ENCODE measurements at places on chromosomes 5 and 9.
A peak's percentile ranks its signal among the peaks of the same experiment; 100 is the strongest.

DNA sequence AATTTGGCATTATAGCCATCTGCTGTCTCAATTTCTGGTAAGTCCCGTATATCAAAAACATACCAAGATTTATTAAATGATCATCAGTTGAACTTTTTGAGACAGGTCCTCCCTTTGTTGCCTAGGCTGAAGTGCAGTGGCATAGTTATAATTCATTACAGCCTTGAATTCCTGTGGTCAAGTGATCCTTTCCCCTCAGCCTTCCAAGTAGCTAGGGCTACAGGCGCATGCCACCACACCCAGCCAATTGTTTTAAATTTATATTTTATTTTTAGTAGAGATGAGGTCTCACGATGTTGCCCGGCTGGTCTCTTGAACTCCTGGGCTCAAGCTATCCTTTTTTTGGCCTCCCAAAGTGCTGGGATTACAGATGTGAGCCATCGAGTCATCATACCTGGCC, 418.9 kb downstream of the ARHGEF28 start:
- no peak for DNase-seq

GRCh38 chr9:91421128-91421765, 2.4 kb downstream of the NFIL3 start:
- DNase-seq: no peak

DNA sequence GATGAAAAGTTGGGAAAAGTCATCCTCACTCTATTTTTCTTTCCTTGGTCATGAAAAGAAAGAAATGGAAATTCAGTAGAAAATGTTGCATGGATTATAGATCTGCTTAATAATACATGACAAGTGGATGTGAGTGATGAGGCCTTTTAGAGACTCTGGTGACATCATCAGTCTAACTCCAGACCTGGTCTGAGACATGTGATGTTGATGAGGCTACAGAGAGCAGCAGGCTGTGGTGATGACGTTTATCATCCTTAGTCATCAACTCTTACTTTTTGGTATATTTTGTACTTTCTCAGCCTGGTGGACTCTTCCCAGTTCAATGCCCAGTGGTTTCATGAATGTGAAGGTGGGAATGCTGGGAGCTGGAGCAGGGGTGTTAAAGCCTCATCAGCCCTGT, 116.4 kb downstream of the TTLL11 start:
- no peak for DNase-seq

DNA sequence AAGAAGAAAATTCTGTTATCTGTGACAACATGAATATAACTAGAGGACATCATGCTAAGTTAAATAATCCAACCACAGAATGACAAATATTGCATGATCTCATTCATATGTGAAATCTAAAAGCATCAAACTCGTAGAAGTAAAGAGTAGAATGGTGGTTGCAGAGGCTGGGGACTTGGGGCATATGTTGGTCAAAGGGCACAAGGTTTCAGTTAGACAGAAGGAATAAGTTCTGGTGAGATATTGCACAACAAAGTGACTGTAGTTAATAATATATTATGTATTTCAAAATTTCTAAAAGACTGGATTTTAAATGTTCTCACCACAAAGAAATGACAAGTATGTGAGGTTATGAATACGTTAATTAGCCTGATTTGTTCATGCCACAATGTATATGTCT, 24.8 kb downstream of the GRIA1 start:
- no peak for DNase-seq

DNA sequence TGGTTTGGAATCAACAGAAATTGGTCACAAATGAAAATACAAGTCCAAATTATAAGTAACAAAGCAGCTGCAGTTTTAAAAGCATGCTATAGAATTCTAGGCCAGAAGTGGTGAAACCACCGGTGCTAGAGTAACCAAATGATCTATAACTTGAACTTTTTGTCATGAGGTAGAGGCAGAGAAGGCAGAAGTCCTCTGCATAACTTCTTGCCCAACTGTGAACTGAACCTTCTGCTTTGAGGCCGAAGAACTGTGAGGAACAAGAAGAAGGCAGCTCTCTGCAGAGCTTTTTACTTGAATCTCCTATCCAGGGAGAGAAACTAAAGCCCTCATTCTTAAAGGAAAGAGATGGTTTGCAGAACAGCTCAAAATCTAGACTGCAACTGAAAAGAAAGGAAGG, 36.2 kb upstream of the TENT2 start:
- DNase-seq: no peak

DNA sequence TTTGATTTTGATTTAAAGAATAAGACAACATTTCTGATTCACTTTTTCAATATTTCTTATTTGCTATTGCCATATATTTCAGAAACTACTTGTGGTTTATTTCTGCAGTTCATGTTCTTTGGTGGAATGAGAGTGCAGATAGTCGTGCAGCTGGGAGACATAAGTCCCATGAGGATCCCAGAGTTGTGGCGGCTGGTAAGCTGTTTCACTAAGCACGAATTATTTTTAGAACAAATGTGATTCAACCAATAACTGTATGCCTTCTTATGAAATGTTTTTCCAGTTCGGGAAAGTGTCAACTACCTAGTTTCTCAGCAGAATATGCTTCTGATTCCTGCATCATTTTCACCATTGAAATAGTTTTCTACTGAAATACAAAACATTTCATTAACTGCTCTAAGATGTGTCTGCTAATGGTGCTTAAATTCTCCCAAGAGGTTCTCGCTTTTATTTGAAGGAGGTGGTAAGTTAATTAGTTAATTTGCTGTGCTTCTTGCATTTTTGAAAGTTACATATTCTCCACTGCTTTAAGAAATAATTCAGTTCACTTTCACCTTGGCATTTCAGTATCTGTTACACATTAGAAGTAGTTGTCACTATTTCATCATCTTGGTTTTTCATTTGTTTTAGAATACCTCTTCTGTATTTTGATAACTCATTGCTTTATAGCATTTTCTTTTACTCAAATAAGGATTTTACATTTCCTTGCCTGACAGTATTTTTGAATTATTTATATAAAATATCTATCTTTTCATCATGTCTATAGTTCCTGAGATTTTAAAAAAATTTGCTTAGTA, 9.0 kb downstream of the NIPSNAP3B start:
- no peak for DNase-seq

DNA sequence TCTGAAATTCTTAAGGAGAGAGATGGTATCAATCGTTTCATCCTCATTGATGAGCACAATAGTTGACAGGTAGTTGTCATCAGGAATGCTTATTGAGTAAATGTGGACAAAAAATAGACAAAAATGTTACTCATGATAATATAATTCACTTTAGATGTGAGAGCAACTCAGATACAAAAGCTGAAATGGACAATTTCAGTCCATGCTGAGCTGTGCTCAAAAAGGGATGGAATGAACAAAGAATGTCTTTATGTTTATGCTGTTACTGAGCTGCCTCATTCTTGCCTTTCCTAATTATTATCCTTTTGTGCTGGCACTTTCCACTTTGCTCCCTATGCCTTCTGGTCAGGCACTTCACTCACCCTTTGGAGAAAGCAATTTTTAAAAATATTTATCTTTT, 49.5 kb downstream of the JAKMIP2 start:
- no peak for DNase-seq

- DNase-seq: no peak
These were observed 101.7 kb upstream of the TLX3 start for GRCh38 chr5:171207256-171207847.

DNA sequence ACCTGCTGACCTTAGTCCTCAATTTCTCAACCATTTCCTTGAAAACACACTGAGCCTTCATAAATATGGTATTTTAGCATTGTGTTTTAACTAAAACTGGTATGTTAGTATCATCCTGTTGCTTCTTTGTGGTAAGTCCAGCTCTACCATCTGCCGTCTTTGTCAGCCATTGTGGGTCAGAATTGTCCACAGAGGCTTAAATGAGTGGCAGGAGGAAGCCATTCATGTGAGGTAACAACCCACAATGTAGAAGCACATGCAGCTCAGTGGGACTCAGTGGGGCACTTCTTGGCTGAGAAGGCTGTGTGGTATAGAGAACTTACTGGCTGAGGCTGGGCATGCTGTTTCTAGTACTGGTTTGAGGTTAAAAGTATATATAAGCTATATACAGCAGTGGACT, 149.2 kb upstream of the NR3C1 start:
- no peak for DNase-seq

DNA sequence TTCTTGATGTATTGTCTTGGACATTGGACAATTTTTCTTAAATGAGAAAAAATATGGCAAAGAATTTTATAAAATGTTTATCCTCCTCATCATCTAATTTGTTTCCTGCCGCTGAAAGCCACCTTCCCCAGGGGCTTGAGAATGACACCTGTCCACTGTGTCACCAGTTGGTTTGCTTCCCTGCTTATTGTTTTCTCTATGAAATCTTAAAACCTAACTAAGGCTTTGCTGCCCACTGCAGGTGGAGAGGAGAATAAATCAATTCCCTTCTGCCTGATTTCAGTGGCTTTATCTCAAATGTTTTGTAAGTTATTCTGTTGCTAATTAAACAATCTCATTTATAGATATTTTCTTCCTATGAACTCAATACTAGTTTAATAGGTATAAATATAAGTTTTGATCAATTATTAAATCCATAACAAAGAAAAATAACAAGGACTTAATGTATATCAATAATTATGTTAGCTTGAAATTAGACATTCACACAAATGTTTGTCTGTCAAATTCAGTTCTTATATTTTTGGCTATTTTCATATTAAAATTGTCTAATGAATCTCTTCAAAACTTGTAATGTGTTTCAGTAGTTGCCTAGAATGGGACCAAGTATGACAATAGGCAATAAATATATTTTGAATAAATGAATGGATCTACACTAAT, 822.5 kb downstream of the PTPRD start:
- DNase-seq: peak; percentile 76

- DNase-seq: no peak
These were observed 33.7 kb downstream of the TTC1 start for GRCh38 chr5:160042671-160043070.

- no peak for DNase-seq
These were observed 268.6 kb downstream of the TRPM3 start for GRCh38 chr9:70852711-70853240.

GRCh38 chr9:76557674-76558225, 98.8 kb downstream of the GCNT1 start:
- DNase-seq: no peak

DNA sequence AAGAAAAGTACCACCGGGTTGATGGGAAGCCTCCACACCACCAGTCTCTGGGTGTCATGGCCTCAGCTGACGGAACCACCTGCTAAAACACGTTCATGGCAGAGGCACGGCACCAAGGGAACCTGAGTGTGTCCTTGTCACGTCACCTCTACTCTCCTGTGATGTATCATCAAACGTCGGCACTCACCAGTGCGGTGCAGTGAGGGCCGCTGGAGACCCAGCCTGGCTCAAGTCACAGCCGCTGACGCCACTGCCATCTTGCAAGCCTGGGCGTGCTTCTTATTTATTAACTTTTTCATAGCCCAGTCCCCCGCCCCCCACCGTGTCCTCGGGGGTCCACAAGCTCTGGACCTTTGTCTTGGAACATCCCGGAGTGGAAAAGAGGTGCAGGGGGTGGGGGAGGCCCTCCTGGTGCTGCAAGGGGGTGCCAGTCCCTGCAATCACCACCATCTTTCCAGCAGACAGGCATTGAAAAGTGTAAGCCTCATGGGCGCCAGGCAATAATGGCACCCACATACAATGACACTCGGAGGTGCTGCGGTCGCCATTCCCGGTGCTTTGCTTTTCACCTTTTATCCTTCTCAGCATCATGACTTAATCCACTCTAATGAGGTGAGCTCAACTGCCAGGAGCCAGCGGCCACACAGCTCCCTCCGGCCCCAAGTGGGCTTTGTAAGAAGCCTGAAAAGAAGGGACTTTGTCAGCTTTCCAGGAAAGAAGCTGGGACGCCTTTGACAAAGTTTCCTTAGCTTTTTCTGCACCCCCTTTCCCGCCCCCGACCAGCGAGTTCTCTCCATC, 202.3 kb upstream of the IRX1 start:
- no peak for DNase-seq

DNA sequence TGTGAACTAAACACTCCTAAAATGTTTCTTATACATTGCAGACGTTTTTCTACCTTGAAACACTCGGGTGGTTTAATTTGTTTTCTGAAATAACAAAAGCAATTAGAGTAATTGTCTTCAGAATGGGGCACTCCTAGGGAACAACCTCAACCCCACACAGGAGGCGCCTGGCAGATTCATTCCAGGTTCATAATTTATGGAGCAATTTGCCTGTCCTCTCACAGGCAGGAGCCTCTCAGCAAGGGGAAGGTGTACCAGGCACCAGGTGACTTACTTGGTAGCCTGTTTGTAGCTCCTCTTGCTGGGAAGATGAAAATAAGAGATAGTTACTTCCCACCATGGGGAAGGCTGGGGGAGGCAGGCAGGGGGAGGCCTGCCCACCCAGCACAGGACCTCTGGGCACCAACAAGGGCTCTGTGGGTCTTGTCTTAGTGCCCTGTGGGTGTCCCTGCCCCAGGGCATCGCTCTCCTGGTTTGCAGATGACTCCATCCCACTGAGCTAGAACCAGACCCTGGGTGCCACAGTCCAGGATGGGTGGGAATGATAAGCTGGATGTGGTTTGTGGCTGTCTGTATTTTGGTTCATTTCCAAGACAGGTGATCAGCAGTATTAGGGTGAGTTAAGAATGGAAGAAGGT, 144.4 kb downstream of the FSTL4 start:
- DNase-seq: no peak

GRCh38 chr9:36152741-36153438, 16.3 kb upstream of the CCIN start:
- DNase-seq: no peak

GRCh38 chr5:148791696-148792095, 34.7 kb upstream of the ADRB2 start:
- DNase-seq: no peak

DNA sequence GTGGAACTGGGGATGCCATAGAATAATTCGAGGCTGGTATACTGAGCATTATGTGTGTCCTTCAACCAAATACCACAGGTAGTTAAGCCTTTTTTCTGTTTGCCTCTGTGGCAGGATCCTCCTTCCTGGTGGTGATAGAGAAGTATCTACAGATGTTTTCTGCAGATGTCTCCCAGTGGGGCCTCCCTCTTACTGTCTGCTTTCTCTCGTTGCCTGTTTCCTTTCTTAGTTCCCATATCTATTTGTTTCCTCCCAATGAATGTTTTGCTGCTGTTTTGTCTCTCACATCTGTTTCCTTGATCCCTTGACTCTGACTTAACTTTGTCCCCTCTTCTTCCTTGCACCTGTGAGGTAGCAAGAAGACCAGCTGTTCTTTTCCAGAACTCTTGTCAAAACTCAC, 130.9 kb upstream of the NUDT12 start:
- DNase-seq: no peak

Data from NCI-H1436 treated with DMSO at 0.1 percent for 48 hours (cell line).